ENCODE measurements at places on chromosomes 6 and 20.

DNA sequence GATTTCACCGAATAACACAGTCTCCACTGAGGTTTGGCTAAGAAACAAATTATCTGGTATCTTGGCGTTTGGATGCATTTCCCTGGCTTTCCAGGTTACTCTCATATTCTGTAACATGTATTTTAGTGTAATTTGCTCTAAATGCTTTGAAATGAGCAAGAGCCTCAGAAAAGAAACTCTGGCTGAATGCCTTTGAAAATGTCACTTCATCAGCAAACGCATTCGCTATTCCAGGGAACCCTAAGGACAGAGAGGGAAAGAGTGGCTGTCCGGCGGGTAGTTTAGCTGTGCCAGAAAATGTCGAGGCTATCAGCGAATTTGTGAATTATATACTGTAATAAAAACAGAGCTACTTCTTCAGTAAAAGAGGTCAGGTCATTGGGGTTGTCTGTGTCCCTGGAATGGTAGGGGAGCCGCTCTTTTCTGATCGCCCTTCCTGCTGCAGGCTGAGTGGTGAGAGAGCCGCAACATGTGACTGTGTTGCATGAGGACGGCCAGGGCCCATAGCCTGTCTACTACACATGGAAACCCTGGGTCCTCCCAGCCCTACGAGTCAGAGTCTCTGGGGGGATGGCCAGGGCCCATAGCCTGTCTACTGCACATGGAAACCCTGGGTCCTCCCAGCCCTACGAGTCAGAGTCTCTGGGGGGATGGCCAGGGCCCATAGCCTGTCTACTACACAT is 57.3 kb downstream of the SMOC2 start:
- DNase-seq: no peak

DNA sequence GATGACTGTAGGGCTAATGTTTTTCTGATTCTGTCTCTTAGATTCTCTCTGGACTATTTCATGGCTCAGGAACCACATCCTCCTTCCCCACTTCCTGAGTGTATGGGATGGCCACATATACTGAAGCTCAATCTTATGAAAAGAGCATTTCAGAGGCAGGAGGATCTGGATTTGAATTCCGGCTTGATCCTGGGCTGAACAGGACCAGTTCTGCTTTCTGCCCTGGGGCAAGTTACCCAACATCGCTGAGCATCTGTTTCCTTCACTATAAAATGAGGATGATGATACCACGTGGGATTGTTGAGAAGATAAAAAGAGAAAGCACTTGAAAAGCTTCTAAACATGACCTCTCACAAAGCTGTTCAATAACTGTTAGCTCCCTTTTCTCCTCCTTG is 168.4 kb upstream of the TNFAIP3 start:
- DNase-seq: no peak

DNA sequence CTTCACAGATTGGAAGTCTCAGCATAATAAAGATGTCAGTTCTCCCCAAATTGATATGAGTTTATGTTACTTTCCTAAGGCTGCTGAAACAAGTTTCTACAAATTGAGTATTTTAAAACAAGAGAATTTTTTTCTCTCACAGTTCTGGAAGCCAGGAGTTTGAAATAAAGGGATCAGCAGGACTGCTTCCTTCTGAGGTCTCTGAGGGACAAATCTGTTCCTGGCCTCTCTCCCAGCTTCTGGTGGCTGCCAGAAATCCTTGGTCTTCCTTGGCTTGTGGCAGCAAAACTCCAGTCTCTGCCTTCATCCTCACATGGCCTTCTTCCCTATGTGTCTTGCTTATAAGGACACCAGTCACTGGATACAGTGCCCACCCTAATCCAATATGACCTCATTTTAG is 136.1 kb downstream of the TFAP2A start:
- DNase-seq: no peak

DNA sequence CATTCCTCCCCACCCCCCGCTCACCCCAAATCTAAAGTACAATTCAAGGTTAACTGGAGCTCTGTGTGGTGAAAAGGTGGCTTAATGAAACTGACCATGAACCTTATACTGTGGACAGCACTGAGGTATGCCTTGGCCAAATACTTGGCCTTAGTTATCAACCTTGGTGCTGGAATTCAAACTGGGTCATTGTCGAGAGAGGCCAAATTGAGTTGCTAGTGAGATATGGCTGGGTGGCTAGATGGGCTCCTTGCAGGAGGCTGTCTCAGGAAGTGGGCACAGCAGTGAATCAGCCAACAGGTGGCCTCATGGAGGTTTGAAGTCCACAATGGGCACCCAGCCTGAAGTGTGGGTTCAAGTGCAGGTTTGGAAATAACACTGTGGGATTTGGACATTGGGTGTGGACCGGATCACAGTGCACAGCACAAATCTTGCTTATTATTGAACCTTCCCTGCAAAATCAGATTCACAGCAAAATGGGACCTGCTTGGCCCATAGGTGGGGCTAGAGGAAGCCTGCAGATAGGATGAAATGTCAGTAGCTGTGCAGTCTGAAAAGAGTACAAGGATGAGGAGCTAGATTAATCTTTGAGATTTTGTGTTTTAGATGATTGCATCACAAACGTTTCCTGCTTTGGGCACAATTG is 5.6 kb upstream of the BTBD3 start:
- DNase-seq: no peak

GRCh38 chr6:22413681-22414311 is 117.0 kb upstream of the PRL start:
- no peak for DNase-seq

DNA sequence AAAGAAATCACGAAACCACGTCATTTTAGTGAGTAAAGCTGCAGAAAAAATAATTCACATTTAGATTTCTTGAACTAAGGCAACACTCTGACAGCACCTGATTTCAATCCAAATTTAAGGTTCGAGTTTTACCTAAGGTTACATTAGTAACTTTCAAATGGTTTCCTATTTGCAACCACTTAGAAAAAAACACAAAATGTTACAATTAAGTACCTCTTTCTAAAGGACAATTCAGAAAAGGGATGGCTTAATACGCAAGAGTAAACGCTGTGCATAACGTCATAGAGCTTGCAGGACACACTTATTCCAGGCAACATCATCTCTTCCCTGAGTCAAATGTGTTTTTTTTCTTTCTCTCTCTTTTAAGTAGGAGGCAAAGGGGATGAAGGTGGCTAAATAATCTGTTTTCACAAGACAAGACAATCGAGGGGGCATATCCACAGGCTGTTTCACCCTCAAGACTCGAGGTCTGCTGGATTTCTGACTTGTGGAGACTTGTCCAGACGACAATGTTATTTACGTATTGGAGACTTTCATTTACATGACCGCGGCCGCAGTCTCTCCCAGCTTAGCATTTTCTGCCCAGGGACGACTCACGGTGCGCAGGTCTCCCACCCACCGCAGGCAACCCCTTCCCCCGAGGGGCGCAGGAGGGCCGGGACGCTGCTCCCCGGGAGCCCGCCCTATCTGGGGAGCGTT is 86.0 kb downstream of the SESN1 start:
- DNase-seq: no peak

DNA sequence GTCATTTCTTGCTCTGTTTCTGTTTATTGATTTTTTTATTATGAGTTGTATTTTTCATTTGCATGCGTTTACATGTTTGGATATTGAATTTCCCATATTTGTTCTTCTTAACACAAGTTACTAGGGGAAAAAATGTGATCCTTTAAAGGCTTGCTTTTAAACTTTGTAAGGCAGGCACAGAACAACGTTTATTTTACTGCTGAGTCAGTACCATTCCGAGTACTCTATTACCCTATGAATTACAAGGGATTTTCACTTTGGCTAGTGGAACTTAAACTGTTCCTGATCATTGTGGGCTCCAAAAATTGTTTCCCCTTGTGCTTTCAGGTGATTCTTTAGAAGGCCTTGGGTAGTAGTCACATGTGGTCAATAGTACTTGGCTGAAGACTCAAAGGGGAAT is 28.5 kb downstream of the FAM162B start:
- no peak for DNase-seq

DNA sequence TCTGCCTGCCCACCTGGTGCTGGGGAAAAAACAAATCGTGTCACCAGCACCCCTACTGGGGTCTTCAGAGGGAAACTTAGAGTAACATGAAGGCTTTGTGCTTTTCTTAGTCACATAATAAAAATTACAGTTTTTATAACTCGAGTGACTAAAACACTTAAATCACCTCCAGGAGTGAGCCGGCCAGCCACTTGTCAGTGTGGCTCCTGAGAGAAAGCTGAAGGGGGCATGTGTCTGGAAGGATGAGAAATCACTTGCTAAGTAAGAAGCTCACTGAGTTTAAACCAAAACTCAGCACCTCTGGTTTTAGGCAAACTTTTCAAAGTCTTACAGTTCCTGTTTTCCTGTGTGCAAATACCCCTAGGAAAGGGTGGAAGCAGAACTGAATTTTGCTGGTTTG is 372.2 kb downstream of the CDH26 start:
- DNase-seq: no peak

GRCh38 chr6:19463250-19463649 is 373.9 kb upstream of the ID4 start:
- DNase-seq: no peak

DNA sequence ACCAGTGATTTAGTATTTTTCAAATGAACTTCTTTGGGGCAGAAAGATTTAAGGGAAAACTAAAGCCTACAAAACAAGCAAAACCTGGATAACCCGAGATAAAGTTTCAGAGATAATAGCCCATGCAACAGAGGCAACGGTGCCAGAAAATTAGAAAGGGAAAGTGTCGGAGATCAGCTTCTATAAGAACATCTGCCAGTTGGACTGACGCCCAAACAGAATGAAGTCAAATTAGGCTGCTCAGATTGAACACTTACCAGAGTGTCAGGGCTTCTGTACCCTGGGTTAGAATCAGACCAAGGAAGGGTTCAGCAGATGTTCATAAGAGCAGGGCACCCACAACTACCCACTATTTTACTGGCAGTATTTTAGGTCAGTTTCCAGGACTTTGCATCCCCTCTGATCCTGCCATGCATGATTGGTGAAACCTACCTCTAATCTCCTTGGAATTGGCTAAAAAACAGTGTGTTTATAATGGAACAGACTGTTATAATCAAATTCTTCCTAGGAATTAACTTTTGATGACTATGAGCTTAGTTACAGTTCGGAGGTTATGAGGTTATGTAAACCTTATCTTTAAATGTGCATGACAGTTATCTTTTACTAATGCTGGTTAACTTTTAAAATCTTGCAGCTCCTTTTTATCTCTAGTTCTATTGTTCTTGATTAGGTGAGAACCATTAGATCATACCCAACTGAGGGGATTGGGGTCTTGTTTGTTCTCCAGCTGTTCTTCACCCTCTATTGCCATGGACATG is 13.1 kb downstream of the BMP2 start:
- DNase-seq: no peak

DNA sequence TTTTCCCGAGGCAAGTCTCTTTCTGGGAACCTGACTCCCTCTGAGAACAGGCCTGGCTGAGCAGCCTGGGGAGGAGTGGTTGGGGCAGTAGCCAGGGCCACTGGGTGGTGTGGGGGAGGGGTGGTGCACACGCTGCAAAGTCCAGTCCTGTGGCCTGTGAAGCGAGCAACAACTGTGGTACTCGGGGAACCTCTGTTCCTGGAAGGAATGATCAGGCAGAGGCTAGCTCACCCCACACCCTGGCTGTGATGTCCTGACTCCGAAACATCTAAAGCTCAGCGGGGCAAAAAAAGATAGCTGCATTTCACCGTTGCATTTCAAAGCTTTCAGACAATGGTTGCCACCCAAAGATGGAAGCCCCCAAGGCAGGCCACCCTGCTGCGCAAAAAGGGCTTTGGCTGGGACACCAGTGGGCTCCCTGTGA is 25.5 kb downstream of the PCK1 start:
- DNase-seq: no peak

GRCh38 chr6:110400208-110400607 is 15.2 kb downstream of the DDO start:
- no peak for DNase-seq

GRCh38 chr6:135008941-135009290 is 45.7 kb downstream of the HBS1L start:
- DNase-seq: no peak

GRCh38 chr6:50929323-50929722 is 110.7 kb downstream of the TFAP2B start:
- DNase-seq: no peak
